ENCODE measurements at places on chromosomes 7 and 10.

DNA sequence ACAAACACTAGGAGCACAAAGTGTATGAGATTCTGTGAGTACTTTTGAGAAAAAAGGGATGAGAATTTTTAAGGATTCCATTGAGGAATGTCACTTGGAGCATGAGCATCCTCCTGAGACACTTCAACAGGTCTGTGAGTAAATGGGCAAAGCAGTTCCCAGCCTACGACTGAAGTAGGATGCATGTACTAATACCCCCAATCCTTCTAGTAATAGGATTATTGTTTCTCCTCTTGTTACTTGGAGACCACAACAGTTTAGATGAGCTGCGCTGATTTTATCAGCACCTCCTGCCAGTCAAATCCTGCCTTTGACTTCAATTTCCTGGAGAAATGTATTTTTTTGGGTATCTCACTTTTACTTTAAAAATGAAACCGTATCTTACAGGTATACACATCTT lies 820 bp downstream of the BBS9 start:
- DNase-seq: no peak

- no peak for DNase-seq
These were observed 177.9 kb upstream of the PLXDC2 start for GRCh38 chr10:19638182-19638895.

DNA sequence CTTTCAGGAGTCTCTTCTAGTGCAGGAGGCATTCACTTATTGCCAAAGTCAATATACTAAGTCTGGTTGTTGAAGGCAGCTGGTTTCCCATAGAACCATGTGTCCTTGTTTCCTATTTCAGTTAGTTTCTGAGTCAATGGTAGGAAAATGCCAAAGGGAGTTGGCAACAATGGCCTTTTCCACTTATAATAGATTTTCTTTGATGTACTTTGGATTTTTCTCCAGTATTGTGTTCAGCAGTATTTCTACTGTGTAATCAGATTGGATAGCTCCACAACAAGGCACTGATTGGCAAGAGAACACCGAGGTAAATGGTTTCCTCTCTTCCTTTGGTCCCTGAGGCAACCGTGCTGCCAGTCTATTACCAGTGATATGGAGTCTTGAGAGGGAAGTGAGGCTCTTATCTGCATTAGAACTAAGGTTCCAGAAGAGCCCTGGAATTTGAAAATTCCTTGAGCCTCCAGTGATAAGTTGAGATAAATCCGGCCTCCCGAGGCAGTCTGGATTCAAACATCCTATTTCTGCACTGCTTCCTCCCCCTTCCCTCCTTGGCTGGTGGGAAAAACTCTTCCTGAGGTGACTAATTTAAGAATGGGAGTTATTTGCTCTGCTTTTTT lies 7.9 kb upstream of the SEPTIN7 start:
- no peak for DNase-seq

- DNase-seq: no peak
These were observed 80.7 kb downstream of the MMRN2 start for GRCh38 chr10:86876748-86877147.

DNA sequence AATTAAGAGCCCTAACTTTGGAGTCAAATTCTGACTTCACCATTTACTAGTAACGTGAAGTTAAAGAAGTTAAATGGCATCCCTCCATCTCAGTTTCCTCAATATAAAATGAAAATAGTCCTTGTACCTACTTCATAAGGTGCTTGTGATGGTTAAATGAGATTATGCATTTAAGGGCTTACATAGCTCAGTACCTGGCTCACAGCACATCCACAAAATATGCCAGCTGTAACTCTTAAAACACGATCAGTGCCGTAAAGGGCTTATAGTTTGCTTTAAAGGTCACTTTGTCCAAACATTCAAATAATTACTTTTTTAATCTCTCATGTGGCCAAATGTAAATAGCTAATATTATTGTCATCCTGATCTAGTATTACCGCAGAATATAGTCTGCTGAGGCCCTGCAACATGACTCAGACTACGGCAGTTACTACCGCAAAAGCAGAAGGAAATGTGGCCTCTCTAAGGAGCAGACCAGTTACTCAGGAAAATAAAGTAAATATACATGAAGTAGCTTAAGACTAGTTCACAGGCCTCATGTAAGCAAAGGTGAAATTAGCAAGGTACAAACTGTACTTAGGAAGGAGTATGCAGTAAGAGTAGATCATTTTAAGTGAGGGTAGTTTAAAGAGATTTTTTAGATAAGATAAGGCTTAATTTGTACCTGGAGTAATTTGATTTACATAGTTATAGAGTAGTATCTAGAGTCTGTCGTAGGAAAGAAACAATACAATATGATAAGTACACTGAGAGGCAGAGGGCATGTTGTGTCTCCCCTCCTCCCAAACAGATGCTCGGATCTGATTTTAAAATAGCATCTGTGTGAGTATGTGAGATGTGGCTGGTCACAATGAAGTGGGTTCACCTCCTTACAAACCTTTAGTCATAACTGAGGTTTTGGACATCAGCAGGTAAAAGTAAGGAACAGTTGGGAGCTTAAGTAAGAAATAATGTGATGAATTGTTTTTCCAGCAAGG lies 13.1 kb downstream of the CASP2 start:
- DNase-seq: no peak

GRCh38 chr10:47044741-47045140 lies 133.5 kb downstream of the PTPN20 start:
- no peak for DNase-seq

DNA sequence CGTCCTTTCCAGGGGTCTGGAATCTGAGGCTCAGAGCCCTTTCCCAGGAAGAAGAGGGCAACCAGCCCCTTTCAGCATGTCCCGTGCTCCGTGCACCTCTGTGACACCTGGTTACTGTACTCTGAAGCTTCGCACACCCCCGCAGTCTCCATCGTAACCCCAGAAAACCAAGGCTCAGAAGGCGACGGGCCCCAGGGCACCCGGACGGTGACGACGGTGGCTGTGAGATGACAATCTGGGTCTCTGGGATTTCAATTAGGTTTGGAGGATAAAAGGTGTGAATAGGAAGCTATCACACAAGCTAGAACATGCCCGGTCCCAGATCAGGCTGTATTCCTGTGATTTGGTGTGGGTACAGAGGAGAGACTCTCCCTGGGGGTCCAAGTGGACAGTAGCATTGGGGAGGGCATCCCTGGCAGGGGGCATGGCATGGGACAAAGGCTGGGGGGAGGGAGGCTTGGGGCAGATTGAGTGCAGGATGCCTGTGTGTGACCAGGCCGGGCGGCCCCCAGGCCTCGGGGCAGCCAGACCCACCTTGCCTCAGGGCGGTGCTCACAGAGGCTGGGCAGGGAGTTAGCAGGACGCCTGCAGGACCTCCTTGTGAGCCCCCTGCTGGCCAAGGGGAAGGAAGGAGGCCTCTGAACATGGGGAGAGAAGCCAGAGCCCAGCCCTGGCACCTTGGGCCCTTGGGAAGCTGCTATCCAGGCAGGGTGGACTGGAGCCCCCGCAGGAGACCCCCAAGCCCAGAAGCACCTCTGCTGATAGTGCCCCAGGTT lies 23.4 kb upstream of the PSMG3 start:
- DNase-seq: no peak

GRCh38 chr10:110358869-110359629 lies 54.3 kb upstream of the SMNDC1 start:
- DNase-seq: no peak

DNA sequence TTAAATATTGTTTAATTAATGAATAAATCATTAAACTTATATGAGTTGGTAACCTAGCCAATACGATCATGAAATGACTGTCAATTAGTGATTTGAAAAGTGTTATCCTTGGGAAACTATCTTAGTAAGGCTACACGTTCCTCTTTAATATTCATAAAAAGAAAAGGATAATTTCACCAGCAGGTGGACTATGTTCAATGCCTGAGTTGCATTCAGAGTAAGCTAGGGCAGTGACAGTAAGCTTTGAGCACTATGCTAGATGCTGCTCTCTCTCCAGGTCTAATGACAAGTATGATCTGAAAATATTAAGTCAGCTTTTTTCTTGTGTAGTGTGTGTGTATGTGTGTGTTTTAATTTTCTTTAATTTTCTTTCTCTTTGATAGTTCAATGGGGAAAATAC lies 486.3 kb upstream of the PCDH15 start:
- no peak for DNase-seq

DNA sequence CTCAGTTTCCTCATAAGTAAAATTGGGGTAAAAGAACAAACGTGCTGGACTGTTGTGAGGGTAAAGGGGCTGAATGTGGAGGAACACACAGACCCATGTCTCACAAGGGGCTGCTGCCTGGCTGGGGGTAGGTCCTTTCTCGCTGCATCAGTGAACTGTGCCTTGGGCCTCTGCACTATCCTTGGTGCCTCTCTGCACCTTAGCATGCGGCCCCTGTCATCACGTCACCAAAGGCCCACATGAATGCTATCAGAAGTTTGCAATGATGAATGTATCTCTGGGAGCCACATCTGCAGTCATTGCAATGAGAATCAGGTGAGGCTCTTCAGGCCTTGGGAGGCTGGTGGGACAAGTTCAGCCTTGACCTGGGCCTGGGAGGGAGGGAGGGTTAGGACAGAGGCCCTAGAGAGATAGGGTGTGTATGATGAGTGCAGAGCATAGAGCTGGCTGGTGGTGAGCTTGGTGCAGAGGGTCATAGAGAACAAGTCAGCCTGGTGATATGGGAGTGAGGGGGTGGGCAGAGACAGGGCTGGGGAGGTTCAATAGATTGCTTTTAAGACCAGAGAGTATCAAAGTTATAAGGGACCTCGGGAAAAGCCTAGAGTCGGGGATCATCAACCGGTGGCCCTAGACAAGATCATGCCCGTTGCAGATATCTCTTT lies 308.4 kb downstream of the RPS24 start:
- DNase-seq: no peak

DNA sequence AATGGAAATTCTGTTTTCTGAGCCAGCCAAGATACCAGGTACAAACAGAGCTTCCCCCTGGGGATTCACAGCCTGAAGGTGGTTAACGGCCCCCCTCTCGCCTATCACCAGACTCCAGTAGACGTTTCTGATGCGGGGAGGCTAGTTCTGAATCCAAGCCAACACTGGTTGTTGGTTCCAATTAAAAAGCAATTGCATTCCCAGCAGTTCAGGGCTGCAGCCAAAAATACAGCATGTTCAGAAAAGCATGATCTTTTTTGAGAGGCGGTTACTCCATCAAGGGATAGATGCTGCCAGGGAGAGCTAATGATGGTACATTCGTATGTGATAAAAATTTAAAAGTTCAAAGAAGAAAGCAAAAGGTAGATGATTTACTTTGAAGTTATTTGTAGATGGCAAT lies 481.0 kb downstream of the GALNT17 start:
- no peak for DNase-seq

GRCh38 chr10:5983774-5984173 lies 6.4 kb upstream of the IL15RA start:
- DNase-seq: no peak

DNA sequence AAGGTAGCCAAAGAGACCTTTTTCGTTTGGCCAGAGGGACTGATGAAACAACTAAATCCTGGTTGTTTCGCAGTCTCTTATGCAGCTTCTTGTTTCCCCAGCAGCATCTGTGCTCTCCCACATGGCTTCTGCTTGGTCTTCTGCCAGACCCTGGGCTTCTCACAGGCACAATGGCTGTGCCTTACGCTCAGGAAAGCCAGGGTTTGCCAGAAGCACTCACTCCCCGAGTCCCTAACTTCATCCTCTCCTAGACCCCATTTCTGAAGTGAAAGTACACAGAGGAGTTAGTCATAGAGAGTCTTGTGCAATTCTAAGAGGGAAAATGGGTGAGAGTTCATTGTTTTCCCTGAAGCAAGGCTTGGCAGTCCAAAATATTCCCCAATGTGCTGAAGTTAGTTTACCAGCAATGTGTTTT lies 121.7 kb downstream of the EVX1 start:
- DNase-seq: no peak

DNA sequence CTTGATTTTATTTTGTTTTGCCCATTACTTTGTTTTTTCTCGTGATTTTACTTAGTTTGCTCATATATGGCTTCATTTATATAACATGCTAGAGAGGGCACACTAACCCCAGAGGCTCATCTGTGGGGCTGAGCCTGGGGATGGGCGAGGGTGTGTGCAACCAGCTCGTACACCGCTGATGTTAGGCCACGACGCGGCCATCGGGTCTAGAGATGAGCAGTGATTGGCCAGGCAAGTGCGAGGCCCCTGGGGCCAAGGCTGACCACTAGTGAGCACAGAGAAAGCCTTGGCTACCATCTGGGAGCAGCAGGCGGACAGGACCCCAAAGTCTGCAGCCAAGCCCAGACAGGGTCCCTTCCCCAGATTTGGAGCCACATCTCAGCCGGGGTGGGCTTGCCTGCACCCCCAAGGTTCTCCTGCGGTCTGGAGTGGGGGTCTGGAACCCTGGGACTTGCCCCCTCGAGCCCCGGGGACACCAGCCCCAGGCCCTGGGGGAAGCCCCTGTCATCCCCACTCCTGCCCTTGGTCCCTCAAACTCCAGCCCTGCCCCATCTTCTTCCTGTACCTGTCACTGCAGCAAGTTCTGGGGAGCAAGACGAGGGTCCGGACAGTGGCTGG lies 3.7 kb downstream of the FUOM start:
- DNase-seq: no peak

DNA sequence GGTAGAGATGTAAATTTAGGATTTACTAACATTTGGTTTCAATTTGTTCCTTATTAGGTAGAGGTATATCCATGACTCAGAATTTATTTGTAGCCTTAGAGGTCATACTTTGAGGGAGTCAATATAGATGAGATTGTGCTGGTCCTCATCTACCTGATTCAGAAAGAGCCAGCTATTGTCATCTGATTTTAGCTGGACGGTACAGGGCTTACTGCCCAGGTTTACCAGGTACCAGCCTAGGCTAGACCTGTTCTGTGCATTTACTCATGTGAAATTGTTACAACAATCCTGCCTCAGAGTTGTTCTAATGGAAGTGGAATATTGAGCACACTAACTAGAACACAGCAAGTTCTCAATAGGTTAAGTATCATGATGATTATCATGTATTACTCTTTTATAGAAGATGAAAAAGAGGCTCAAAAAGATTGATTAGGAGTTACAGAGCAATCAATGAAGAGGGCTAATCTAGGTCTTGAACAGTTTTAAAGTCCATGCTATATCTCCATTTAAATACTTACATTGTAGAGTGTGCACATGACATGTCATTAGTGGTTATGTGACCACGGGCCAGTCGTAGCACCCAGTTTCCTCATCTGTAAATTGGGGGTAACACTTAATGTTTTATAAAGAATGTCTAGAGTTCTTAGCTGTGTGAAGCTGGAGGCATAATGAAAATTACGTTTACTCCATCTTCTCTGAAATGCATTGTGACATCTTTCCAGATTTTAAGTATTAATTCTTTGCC lies 42.1 kb downstream of the TRIM24 start:
- DNase-seq: no peak

GRCh38 chr7:73716318-73716890 lies 3.1 kb downstream of the STX1A start:
- DNase-seq: no peak

- no peak for DNase-seq
These were observed 57.8 kb upstream of the MSRB2 start for GRCh38 chr10:23037561-23037960.

DNA sequence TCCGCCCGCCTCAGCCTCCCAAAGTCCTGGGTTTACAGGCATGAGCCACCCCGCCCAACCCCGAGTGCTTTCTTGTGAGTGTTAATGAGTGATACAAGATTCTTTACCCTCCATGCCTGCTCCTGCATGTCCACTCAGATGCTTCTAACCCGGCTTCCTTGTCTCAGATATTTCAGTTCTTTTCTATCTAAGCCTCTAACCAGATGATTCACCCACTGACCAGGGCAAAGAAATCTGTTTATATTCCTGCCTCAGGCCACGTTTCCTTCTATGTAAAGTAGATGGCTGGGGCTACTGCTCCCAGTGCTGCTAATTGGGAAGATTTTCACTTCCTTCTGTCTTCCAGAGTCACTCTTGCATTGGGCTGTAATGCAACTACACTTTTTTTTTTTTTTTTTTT lies 395.1 kb upstream of the ANKRD30A start:
- DNase-seq: no peak

GRCh38 chr10:78785991-78786390 lies 282.8 kb upstream of the ZMIZ1 start:
- DNase-seq: no peak
